ENCODE measurements at places on chromosomes 2 and 18.

- DNase-seq = no peak
Measured at GRCh38 chr2:157625296-157625695, 3.4 kb downstream of the ACVR1C start.

GRCh38 chr2:165533331-165533730 is 63.8 kb downstream of the CSRNP3 start:
- no peak for DNase-seq

GRCh38 chr2:166372046-166372445 is 3.7 kb downstream of the SCN9A start:
- no peak for DNase-seq

DNA sequence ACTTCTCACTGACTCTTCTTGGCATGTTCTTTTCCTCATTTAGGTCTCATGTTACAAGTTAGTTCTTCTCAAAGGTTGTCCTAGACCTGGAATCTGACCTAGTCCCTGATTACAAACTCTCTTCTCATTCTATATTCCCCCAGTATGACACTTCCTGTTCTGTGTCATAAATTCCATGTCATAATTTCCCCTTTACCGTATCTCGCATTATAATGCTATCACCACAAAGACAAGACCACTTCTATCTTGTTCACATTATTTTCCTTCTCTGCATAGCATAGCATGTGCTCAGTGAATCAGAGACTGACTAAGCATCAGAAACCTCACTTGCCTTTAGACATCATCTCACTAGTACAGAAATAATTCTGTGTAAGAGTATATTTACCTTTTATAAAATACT is 63.6 kb upstream of the CAVIN2 start:
- no peak for DNase-seq

DNA sequence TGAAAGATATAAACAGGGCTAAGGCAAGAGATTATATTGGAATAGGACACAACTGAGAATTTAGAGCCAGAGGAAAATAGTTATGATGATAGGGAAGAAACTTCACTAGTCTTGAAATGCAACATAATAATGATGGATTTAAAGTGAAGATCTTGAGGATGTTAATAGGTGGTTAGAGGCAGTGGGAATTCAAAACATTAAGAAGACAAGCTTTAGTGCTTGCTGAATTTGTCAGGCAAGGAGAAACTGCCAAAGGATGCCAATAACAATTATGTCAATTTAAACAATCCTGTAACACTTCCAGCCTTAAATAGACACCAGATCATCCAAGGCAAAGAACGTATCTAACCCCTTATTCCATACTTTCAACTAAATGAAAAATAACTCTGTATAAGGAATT is 330.1 kb downstream of the ERBB4 start:
- no peak for DNase-seq
